ENCODE measurements at places on chromosomes 4 and X.

DNA sequence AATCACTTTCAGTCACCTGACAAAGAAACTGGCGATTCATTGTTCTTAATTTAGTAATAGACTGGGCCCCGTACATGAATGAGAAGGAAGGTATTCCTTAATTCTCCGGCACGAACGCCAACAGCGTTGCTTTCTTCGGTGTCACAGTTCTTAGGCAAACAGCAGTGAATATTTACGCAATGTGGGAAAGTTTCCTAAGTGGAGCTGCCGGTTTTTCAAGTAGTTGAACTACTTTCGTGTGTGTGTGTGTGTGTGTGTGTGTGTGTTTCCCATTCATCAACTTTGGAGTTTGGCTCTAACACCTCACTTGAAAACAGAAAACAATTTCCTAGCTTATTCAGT is 651 bp downstream of the NXT2 start:
- DNase-seq, result no peak

DNA sequence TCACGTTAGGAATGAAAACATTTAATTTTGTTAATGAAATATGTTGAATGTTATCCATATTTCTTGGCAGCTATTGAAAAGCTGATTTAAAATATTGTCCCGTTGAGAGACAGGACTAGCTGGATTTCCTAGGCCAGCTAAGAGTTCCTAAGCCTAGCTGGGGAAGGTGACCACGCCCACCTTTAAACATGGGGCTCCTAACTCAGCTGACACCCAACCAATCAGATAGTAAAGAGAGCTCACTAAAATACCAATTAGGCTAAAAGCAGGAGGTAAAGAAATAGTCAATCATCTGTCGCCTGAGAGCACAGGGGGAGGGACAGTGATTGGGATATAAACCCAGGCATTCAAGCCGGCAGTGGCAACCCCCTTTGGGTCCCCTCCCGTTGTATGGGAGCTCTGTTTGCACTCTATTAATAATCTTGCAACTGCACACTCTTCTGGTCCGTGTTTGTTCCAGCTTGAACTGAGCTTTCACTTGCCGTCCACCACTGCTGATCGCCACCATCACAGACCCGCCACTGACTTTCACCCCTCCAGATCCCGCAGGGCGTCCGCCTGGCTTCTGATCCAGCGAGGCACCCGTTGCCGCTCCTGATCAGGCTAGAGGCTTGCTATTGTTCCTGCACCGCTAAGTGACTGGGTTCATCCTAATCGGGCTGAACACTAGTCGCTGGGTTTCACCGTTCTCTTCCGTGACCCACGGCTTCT is 308.9 kb downstream of the GLUD2 start:
- DNase-seq, result no peak

- DNase-seq, result no peak
Measured at GRCh38 chr4:140130677-140131076, 23.3 kb downstream of the MAML3 start.

GRCh38 chrX:136336623-136337022 is 35.9 kb downstream of the ADGRG4 start:
- DNase-seq, result no peak

DNA sequence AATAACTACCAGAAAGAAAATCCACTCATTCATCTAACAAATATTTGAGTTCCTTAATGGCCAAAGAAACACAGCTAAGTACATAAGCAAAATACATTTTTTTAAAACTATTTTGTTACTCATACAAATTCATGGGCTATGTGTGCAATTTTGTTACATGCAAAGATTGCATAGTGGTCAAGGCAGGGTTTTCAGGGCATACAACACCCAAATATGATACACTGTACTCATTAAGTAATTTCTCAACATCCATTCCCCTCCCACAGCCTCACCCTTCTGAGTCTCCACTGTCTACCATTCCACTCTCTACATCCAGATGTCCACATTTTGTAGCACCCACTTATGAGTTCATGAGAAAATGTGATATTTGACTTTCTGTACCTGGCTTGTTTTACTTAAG is 58.2 kb downstream of the BRWD3 start:
- DNase-seq, result no peak

DNA sequence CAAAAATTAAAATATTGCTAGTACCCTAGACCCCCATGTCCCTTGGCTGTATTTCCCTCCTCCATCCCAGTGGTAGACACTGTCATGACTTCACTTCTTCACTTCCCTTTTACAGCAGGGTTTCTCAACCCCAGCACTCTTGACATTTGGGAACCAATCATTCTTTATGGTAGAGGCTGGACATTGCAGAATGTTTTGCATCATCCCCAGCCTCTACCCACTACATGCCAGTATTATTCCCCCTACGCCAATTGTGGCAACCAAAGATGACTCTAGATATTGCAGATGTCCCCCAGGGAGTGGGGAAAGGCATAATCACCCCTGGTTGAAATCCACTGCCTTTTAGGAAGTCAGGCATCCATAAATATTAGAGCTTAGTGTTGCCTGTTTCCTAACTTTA is 138.6 kb downstream of the AMELX start:
- DNase-seq, result no peak

DNA sequence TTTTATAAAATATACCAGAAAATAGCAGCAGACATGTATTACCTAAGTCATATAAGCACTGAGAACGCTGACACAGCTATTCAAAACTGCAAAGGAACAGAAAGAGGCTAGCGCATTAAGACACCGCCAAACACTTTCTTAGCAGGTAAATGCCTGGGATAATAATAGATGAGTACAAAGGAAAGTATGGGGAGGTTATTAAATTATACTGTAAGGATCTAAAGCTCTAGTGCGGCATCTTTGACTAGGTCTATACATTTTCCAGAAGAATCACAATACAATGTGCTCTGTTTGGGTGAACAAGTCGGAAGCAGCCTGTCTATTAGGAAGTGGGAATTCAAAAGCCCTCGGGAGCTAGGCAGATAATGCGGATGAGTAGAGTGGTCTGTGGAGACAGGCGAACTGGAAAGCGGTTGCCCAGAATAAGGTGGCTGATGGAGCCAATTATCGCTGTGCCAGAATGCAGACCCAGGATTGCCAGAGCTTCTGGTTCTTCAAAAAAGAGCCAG is 443.6 kb upstream of the TENM3 start:
- DNase-seq, result no peak

DNA sequence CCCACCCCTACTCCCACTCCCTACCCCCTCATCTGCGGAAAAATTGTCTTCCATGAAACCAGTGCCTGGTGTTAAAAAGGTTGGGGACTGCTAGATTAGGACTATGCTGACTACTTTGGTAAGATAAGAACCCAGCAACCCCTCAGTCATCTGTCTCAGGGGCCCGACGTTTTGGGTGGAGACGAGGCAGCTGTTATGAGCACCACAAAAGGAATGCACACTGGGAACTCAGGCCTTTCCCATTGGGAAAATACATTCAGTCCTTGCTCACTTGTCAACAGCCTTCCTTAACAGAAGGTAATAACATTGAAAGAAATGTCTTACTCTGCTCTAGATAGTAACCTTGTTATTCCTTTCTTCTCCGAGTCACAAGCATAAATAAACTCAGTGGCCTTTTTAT is 310.8 kb downstream of the AFF2 start:
- no peak for DNase-seq

All from stimulated activated CD4-positive, alpha-beta T cell treated with anti-CD3 and anti-CD28 coated beads, TNF-alpha, amount 100 ng/mL, for 4 hours (primary cell).